ENCODE measurements at places on chromosomes 7 and 10.

DNA sequence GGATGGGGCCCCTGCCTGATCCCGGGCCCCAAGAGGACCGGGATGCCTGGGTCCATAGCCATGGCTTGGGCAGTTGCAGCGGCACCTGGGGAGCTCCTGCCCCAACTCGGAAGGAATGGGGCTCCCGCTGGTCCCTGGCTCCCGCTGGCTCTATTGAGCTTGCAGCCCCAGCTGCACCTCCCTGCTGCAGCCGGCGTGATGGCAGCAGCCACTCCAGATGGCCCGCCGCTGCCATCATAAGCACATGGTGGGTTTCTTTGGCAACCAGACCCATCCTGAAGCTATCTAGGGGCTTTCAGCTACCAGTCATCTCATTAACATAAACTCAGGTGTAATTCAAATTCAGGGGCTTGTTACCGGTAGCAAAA lies 11.1 kb upstream of the DNMBP start:
- DNase-seq = no peak

GRCh38 chr10:91883549-91884444 lies 25.5 kb downstream of the FGFBP3 start:
- DNase-seq = no peak

DNA sequence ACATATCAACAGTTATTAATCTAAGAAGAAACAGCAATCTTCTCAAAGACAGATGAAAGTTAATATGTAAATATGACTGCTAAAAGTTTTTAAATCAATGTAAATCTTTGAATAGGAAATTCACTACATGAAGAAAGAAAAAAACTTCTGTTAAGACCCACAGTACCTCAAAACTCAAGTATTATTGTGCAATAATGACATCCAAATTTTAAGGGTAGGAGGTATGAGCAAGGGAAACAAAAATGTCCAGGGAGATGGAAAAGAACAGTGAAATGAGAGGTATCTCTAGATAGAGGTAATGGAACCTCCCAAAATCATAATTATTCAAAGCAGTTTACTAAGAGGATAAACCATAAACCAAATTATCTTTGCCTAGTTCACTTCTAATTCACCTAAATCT lies 436.8 kb downstream of the PARD3 start:
- no peak for DNase-seq

DNA sequence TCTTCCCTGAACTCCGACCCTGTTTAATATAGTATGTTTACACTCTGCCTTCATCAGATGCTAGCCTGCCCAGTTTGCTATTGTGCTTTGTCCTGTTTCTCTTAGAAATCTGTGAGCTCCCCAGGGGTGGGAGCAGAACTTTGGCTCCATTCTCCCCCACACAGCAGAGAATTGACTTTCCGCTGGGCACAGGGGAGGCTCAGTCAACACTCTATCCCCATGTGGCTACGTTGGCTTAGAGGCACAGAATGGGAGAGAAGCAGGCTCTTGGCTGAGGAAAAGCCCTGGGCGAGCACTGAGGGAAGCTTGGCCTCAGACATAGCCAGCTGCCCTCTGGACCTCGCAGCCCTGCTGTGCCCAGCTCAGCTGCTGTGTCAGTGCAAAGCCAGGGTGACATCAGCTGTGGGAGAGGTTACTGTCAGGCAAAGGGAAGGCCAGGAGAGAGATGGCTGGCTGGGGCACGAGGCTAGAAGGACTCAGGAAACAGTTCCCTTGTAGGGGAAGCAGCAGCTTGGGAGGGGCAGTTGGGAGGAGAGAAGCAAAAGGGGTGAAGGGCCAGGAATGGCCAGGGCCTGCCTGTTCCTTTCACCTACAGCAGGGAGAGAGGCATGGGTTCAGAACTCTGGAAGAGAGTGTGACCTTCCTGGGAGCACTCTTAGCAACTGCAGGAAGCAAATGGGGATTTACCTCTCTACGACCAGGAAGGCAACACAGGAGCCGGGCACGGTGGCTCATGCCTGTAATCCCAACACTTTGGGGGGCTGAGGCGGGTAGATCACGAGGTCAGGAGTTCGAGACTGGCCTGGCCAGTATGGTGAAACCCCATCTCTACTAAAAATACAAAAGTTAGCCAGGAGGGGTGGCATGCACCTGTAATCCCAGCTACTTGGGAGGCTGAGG lies 5.8 kb upstream of the SCD start:
- no peak for DNase-seq

- no peak for DNase-seq
Measured at GRCh38 chr7:128933180-128933891, 4.4 kb upstream of the IRF5 start.

GRCh38 chr7:139752604-139753003 lies 25.2 kb downstream of the HIPK2 start:
- no peak for DNase-seq

DNA sequence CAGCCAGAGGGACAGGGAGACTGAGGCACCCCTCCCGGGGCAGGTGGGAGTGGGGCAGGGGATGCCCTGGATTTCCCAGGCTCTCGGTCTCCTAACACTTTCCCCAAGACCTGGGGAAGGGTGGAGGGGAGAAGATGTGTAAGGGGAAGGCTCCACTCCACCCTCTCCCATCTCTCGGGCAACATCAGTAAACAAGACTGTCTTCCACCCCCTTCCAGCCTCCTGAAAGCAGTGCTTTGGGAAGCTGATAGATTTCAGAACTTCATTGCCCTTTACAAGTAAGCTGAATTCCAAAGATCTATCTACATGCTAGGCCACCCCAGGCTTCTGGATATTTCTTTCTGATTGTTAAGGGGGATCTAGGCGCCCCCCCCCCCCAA lies 3.7 kb downstream of the FLNC start:
- DNase-seq = no peak

DNA sequence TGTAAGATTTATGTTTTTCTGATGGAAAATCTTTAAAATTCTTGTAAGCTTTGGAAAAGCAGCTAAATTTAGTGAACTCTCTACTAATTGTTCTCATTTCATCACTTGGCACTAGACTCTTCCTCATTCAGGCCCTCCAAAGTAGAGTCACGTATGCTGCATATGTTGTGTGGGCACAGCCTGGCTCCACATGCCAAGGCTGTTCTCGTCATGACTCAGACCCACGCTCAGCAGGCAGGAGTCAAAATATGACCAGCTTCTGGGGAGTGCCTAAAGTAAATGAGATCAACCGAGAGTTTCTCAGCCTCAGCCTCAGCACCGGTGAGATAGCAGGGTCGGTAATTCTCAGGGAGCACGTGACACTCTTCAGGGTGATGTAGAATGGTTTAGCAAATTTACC lies 1672.9 kb downstream of the REEP3 start:
- no peak for DNase-seq

- no peak for DNase-seq
Measured at GRCh38 chr7:133645884-133646391, 393.1 kb downstream of the EXOC4 start.

GRCh38 chr7:37195388-37195787 lies 253.3 kb downstream of the ELMO1 start:
- DNase-seq = no peak

Data from stimulated activated CD8-positive, alpha-beta memory T cell treated with anti-CD3 and anti-CD28 coated beads, Interleukin-4, amount 100 ng/mL, for 4 hours (primary cell).